Chondrocyte (in vitro differentiated cells): ENCODE measurements at places on chromosomes 12 and 14. TPM values are rescaled to one million over a fixed set of nuclear protein-coding genes. Genes with fewer than 3 reads are reported as not detected.

The KLRD1 gene
- total RNA-seq, result 0.21 to 0.46 TPM (median 0.22 TPM) in 3 replicates

The HECTD1 gene
- 142 to 178 TPM (median 146 TPM) in 3 replicates for total RNA-seq

DNA sequence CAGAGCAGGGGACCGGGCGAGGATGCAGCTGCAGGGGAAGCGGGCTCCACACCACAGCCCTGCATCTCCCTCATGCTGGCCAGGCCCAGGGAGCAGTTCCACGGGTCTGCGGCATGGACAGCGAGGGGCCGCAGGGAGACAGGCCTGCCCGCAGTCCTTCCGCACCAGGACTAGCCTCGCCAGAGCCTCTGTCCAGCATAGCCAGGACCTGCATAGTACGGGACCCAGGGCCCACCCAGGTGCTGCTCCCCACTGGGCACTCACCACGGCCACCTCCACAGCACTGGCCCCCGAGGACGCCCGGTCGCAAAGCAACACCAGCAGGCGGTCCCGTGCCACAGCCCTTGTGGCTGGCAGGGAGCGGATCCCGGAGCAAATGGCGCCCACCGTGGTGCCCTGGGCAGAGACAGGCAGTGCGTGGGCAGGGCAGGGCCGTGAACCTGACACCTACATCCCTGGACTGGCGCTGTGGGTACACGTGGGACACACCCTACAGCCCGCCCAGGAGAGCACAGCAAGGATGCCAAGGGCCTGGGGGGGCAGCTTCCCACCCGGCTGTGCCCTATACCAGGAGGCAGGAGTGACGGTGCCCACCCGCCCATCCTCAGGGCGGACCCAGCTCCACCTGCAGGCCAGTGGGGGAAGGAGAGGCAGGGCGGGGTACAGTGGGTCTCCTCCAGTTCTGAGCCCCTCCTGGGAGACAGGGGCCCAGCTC, 23.8 kb downstream of the JAG2 start:
- peak; percentile 92 for DNase-seq

- DNase-seq, result no peak
Measured at GRCh38 chr14:52733824-52734223, 3.9 kb downstream of the STYX start.

DNA sequence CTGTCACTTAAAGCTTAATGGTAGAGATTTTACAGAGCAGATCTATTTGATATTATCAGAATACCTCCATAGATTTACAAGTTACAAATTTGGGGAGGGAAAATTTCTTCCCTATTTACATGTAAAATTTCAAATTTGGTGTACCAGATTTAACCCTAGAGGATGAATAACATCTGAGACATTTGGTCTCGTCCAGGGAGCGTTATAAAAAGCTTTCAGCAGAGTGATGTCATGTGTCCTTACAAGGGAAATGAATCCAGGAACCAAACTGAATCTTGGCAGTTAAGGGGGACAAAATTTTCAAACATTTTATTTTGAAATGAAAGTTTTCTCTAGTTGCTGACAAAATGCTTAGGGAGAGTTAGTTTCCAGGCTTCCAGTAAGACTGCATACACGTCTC, 4.5 kb upstream of the CDK17 start:
- no peak for DNase-seq
